ENCODE measurements at places on chromosomes 6 and 20. TPM values are rescaled to one million over a fixed set of nuclear protein-coding genes. Genes with fewer than 3 reads are reported as not detected.

LINC00237 gene
- polyA plus RNA-seq: not detected

TRMT11 gene
- polyA plus RNA-seq: 11.3 TPM

TRIM15 gene
- 38.4 TPM for polyA plus RNA-seq

PEX7 gene
- polyA plus RNA-seq: 12.9 TPM

AIF1 gene
- 133 TPM for polyA plus RNA-seq

Measured in sigmoid colon (tissue), 7 donors.